ENCODE measurements at places on chromosomes 3 and 15.

GRCh38 chr15:45203182-45203581, 15.4 kb upstream of the SHF start:
- DNase-seq, result no peak

GRCh38 chr15:96200357-96200967, 130.0 kb upstream of the NR2F2 start:
- DNase-seq, result no peak

GRCh38 chr3:49378249-49378895, 20.2 kb upstream of the GPX1 start:
- DNase-seq, result no peak

DNA sequence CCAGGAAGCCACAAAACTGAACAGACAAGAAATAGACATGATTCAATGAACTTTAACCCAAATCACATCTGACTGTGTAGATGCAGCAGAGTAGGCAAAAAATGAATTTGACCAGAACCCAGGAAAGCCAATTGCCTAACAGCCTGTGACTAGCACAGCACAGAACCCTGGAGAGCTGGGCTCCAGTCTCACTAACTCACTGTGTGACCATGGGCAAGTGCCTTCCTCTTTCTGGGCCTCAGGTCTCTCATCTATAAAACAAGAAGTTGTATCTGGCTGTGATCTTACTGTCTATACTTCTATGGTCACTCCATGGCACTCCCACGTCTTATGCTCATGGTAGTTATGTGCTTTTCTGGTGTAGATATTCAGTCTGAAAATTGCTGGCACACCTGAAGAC, 48.1 kb upstream of the USP3 start:
- DNase-seq, result no peak

GRCh38 chr3:78304115-78304514, 1264.2 kb downstream of the ROBO2 start:
- no peak for DNase-seq

DNA sequence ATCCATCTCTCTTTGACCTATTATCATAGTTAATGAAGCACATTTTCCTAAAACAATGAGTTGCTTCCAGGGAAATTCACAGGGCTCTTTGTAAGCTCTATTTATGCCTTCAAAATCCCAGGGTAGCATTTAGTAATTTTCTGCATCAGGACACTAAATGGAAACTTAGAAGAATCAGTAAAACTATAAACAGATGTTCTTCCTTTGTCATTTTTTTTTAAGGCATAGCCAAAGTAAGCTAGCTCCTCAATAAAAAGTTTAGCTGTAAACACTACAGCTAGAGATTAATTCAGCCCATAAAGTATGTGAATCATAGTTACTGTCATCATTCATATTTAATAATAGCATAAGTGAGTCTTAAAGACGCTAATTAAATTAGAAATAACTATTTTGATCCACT, 79.3 kb downstream of the RPL22L1 start:
- no peak for DNase-seq

- peak; percentile 15 for DNase-seq
Observed at GRCh38 chr3:107235928-107236315, 141.3 kb upstream of the CCDC54 start.

GRCh38 chr3:8741581-8742261, 8.1 kb downstream of the CAV3 start:
- DNase-seq, result no peak

- no peak for DNase-seq
Observed at GRCh38 chr3:153158961-153159735, 2.9 kb upstream of the RAP2B start.

DNA sequence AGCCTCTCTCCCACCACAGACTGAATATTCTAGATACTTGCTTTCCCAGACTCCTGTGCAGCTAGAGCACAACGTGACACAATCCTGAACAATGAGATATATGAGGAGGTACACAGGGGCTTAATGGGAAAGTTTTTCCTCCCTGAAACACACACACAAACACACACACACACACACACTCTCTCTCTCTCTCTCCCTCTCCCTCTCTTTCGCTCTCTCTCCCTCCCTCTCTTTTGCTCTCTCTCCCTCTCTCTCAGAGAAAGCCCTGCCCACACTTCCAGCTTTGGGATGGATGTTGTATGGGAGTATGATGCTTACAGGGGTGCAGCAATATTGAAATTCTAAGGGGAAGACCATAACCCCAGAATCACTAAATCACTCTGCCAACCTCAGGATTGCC, 110.1 kb downstream of the PLD1 start:
- DNase-seq, result no peak

- no peak for DNase-seq
Observed at GRCh38 chr15:94930441-94930840, 699.1 kb downstream of the MCTP2 start.

DNA sequence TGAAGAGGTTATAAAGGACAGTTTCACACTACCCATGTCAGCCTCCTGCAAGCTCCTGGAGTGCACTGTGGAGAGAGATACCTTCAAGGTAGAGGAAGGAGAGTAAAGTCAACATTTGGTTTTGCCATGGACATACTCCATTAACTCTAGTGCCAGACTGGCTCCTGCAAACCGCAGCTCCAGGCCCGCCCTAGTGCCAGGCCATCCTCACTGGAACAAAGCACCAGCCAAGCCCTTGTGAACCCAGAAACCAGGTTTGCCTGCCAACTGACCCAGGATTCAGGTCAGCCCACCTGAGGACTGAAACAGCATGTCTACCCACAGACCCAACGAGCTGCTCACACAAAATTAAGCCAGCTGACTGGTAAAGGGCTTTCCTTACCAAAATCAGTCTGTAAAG, 41.0 kb upstream of the TP63 start:
- no peak for DNase-seq

DNA sequence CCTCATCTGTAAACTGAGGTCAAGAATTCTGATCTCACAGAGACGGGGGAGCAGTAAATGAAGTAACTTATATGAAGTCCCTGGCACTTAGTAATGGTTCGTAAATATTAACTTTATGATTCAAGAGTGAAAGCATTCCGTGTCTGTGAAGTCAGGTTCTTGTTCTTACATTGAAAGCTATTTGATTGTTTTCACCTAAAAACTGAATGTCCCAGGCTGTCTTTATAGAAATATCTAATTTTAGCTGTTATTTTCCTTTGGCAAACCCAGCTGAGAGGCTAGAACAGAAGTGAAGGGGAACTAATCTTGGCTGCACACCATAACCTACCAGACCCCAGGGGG, 84.5 kb downstream of the CHSY1 start:
- no peak for DNase-seq

GRCh38 chr15:67080118-67080899, 14.9 kb downstream of the SMAD3 start:
- DNase-seq, result no peak

DNA sequence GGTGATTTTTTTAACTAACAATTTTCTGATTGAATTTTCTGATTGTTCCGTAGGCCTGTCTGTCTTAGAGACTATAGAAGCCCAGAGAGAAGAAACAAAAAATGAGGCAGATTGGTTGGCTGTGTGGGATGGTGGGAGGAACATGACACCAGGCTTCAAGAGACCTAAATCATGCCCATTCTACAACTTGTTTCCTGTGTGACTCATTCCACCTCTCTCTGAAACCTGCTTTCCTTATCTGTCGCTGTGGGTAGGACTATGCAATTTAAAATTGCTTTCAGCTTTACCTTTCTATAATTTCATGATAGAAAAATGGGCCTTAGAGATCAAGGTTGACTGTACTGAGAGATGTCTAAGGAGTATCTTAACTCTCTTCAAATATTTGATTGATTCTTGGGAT, 44.5 kb downstream of the OXNAD1 start:
- peak; percentile 32 for DNase-seq

DNA sequence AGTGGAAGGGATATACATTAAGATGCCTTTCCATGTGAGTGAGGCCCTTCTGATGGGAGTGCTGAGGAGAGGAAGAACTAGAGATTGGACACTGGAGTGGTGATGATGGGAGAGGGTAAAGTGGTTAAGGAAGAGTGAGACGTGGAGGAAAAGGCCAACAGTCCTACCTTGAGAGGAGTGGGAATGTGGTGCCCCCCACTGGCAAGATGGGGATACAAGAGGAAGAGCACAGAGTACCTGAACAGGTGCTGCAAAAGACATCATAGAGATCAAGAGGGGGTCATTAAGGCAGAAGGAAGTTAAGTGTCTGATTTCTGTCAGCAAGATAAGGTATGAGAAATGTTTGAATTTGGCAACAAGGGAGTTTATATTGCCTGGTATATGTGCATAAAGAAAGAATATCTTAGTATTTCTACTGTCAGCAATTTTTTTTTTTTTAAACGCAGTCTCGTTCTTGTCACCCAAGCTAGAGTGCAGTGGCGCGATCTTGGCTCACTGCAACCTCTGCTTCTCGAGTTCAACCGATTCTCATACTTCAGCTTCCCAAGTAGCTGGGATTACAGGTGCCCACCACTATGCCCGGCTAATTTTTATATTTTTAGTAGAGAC, 34.0 kb downstream of the ARIH2 start:
- DNase-seq, result no peak

GRCh38 chr3:167012691-167013090, 367.4 kb downstream of the ZBBX start:
- DNase-seq, result no peak

DNA sequence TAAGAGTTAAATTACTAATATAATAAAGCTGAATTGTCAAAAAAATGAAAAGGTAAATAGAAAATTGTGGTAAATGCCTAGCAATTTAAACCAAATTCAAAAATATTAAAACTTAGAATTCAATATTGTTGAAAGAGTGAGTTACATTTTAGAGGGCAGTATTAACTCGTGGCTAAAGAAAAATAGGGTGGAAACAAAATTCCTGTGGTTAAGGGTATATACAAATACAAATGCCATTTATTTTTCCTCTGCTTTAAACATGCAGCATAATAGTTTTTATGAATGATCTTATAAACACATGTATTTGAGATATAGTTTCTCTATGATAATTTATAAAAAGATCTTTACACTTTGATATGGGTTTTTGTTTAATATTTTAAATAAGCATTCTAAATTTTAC, 79.0 kb downstream of the NEDD4 start:
- DNase-seq, result no peak

GRCh38 chr15:92524161-92524560, 130.5 kb downstream of the ST8SIA2 start:
- DNase-seq, result no peak

DNA sequence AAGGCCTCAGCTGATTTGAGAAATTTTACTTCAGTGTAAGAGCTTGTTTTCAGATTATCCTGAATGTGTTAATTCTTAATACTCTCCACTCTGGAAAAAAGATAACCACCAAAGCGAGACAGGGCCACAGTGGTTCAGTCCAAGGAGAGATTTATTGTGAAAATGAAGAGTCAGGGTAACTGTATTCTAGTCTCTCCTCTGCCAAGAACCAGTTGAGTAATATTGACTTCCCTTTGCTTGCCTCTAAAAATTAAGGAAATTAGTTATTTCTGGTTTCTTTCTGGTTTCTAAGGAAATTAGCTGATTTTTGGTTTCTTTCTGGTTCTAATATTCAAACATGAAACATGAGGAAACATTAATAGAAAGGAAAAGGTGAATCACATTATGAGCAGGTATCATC, 34.9 kb downstream of the PPP1R2 start:
- DNase-seq, result peak; percentile 46

- no peak for DNase-seq
Observed at GRCh38 chr3:195911946-195912270, 3.6 kb upstream of the TNK2 start.

- DNase-seq, result no peak
Observed at GRCh38 chr15:77855871-77856270, 221.6 kb downstream of the TBC1D2B start.

- no peak for DNase-seq
Observed at GRCh38 chr3:49717959-49718857, 1.3 kb downstream of the AMIGO3 start.

DNA sequence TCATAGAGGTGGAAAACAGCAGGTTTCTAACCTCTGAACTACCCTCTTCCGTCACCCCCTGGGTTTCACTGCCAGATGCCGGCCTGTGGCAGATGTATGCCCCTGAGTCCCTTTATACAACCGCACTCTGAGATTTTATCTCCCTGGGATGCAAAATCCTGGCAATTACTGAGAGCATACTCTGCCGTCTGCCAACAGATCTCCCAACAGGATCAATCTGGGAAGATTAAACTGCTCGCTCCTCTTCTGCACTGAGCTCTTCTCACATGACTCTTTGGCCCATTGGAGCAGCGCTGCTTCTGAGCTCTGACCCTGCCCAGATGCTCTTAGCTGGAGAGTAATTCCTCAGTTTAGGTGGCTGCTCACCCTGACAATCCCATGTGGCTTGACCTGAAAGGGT, 133.2 kb downstream of the LIPC start:
- DNase-seq, result no peak

Data from GF-D8 (cell line).